ENCODE measurements at places on chromosomes 2 and 18. TPM values are rescaled to one million over a fixed set of nuclear protein-coding genes. Genes with fewer than 3 reads are reported as not detected.

The KIF3C gene
- 38.6 TPM for total RNA-seq

The UGT1A10 gene
- not detected for total RNA-seq

- H3K4me1 ChIP-seq, result peaks cover 12% of the 10 kb centered on the region
- DNase-seq, result no peak
- H3K4me3 ChIP-seq, result no peak overlapping the region
- H3K36me3 ChIP-seq, result no peaks in the 10 kb centered on the region
- H3K27me3 ChIP-seq, result no peaks in the 10 kb centered on the region
Observed at GRCh38 chr18:74868461-74868860, 270.8 kb downstream of the ZNF407 start.

- peaks cover 3% of the 10 kb centered on the region for H3K36me3 ChIP-seq
- peaks cover 9% of the 10 kb centered on the region for H3K4me1 ChIP-seq
- H3K27ac ChIP-seq, result no peak overlapping the region
- DNase-seq, result no peak
- no peak overlapping the region for H3K4me3 ChIP-seq
Observed at GRCh38 chr18:79322441-79322840, 73.3 kb upstream of the NFATC1 start.

GRCh38 chr2:150214626-150215025 is 272.8 kb downstream of the RND3 start:
- H3K36me3 ChIP-seq, result no peaks in the 10 kb centered on the region
- no peak overlapping the region for H3K4me3 ChIP-seq
- no peaks in the 10 kb centered on the region for H3K27me3 ChIP-seq
- peaks cover 37% of the 10 kb centered on the region for H3K4me1 ChIP-seq

GRCh38 chr2:149924028-149924427 is 336.5 kb upstream of the MMADHC start:
- H3K27me3 ChIP-seq, result no peaks in the 10 kb centered on the region
- no peak for DNase-seq
- H3K4me1 ChIP-seq, result peaks cover 14% of the 10 kb centered on the region
- no peak overlapping the region for H3K27ac ChIP-seq
- H3K4me3 ChIP-seq, result no peak overlapping the region
- peaks cover 4% of the 10 kb centered on the region for H3K36me3 ChIP-seq

GRCh38 chr2:148530350-148530749 is 114.2 kb upstream of the EPC2 start:
- H3K36me3 ChIP-seq, result no peaks in the 10 kb centered on the region
- no peak overlapping the region for H3K27ac ChIP-seq
- no peak for DNase-seq
- H3K4me3 ChIP-seq, result no peak overlapping the region
- H3K4me1 ChIP-seq, result no peaks in the 10 kb centered on the region

The C2orf68 gene
- 21.3 TPM for total RNA-seq

GRCh38 chr2:158553257-158553656 is 96.5 kb downstream of the PKP4 start:
- no peaks in the 10 kb centered on the region for H3K4me1 ChIP-seq
- no peak overlapping the region for H3K4me3 ChIP-seq
- no peaks in the 10 kb centered on the region for H3K27me3 ChIP-seq
- DNase-seq, result no peak
- H3K27ac ChIP-seq, result no peak overlapping the region

The MEMO1 gene
- total RNA-seq, result 36.9 TPM

The MAL gene
- not detected for total RNA-seq

DNA sequence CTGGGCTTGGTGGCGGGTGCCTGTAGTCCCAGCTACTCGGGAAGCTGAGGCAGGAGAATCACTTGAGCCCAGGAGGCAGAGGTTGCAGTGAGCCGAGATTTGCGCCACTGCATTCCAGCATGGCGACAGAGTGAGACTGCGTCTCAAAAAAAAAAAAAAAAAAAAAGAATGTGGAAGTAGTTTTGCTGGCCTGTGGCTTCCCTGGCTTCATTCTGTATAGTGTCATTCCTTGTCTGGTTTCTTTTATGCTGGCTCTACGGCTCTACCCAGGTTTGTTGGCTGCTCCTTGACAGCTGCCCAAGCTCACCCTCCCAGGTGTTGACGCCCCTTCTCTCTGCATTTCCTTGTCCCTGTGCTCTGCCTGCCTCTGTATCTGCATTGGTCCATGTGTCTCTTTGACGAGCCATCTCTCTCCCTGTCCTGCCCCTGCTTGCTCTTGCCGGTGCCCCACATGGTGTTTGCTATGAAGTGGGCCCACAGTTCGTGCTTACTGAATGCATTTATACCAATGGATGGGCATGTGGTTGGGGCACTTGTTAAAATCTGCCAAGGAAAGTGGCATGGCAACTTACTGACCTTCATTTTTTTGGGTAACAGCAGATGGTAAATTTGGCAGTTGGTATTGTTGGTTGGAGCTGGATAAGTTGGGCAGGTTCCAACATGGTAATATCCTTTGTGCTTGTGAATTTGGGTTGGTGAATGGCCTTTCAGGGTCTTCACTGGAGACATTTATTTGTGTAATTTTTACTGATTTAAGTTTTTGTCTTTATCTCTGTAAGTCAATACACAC is 113.9 kb downstream of the MAP4K4 start:
- peaks cover 65% of the 10 kb centered on the region for H3K4me1 ChIP-seq
- peaks cover 3% of the 10 kb centered on the region for H3K36me3 ChIP-seq
- no peaks in the 10 kb centered on the region for H3K27me3 ChIP-seq
- peak overlapping the region; percentile 42 for H3K27ac ChIP-seq
- no peak overlapping the region for H3K4me3 ChIP-seq

The DBI gene
- total RNA-seq, result 73.8 TPM

GRCh38 chr2:185628985-185629384 is 109.6 kb upstream of the FSIP2 start:
- no peaks in the 10 kb centered on the region for H3K4me1 ChIP-seq
- no peak overlapping the region for H3K27ac ChIP-seq
- H3K36me3 ChIP-seq, result peaks cover 2% of the 10 kb centered on the region
- DNase-seq, result no peak
- H3K4me3 ChIP-seq, result no peak overlapping the region

The RALBP1 gene
- total RNA-seq, result 50.8 TPM

GRCh38 chr2:79388024-79388423 is 124.8 kb upstream of the CTNNA2 start:
- H3K27ac ChIP-seq, result no peak overlapping the region
- no peak overlapping the region for H3K4me3 ChIP-seq
- H3K4me1 ChIP-seq, result no peaks in the 10 kb centered on the region
- DNase-seq, result no peak
- no peaks in the 10 kb centered on the region for H3K27me3 ChIP-seq

GRCh38 chr2:3672861-3673678 is 15.1 kb downstream of the ALLC start:
- no peak overlapping the region for H3K4me3 ChIP-seq
- no peak for DNase-seq
- H3K4me1 ChIP-seq, result no peaks in the 10 kb centered on the region
- H3K27me3 ChIP-seq, result peaks cover 17% of the 10 kb centered on the region
- H3K27ac ChIP-seq, result no peak overlapping the region

DNA sequence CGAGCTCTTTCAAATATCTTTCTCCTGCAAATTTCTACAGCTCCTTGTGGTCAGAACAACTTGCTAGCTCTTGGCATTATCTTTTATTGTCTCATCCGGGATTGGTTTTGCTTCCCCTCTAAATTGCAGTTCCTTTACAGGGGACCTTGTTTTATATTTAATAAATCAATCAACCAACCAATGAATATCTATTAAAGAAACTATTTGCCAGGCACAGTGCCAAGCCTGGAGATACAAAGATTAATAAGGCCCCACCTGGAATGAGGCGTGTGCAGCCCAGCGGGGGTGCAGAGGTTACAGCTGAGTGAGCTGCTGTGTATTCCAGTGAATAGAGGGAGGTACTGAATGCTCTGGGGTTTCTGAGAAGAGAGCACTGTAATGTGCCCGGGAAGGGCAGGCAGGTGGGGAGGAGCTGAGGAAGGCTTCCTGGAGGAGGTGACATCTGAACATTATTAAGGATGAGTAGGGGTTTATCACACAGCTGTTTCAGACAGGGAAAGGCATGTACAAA is 51.8 kb downstream of the LIPG start:
- H3K27ac ChIP-seq, result no peak overlapping the region
- no peak overlapping the region for H3K4me3 ChIP-seq
- no peak for DNase-seq
- H3K4me1 ChIP-seq, result peaks cover 4% of the 10 kb centered on the region
- H3K36me3 ChIP-seq, result no peaks in the 10 kb centered on the region

DNA sequence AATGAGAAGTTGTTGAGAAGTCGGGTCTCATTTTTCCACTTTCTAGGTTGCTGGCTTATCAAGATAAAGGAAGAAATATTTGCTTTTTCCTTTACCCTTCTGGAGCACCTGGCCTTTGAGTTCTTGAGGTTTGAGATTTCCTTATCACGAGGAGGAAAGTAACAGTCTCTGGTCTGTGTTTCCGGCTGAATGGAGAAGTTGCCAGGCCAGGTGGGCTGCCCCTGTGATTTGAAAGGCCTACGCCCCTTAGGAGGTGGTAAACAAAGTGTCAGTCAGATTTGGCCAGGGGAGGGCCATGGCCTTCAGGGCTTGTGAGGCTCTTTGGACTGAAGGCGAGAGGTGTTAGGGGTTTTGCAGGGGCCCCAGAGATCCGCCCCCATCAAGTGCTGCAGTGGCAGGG is 156.7 kb upstream of the HAAO start:
- no peak overlapping the region for H3K4me3 ChIP-seq
- no peaks in the 10 kb centered on the region for H3K36me3 ChIP-seq
- DNase-seq, result no peak
- peaks cover 39% of the 10 kb centered on the region for H3K4me1 ChIP-seq

GRCh38 chr2:12081481-12082210 is 335.2 kb downstream of the LPIN1 start:
- no peak overlapping the region for H3K27ac ChIP-seq
- peaks cover 5% of the 10 kb centered on the region for H3K4me1 ChIP-seq
- no peak overlapping the region for H3K4me3 ChIP-seq
- DNase-seq, result no peak

GRCh38 chr2:196399096-196399495 is 227.7 kb upstream of the STK17B start:
- no peaks in the 10 kb centered on the region for H3K27me3 ChIP-seq
- H3K4me3 ChIP-seq, result no peak overlapping the region
- H3K36me3 ChIP-seq, result no peaks in the 10 kb centered on the region
- DNase-seq, result no peak

DNA sequence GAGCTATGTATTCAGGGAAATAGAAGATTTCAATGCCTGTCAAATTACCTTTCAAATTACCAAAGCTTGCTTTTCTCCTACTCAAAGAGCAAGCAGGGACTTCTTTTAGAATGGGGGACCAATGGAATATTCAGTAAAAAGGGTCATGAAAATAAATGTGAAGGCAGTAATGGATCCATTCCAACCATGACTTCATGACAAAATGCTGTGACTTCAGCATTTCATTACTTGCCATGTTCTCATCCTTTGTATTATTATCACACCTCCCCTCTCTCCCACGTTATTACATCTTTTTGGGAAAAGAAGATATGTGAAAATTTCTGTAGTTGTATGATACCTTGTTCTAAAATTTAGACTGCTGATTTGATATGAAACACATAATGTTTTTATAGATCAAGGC is 864.0 kb upstream of the FSHR start:
- no peak overlapping the region for H3K4me3 ChIP-seq
- no peak for DNase-seq
- peaks cover 2% of the 10 kb centered on the region for H3K27me3 ChIP-seq
- H3K4me1 ChIP-seq, result no peaks in the 10 kb centered on the region

GRCh38 chr2:7886666-7887065 is 795.2 kb upstream of the ID2 start:
- DNase-seq, result no peak
- peaks cover 2% of the 10 kb centered on the region for H3K4me1 ChIP-seq
- H3K36me3 ChIP-seq, result no peaks in the 10 kb centered on the region

- no peak overlapping the region for H3K27ac ChIP-seq
- no peaks in the 10 kb centered on the region for H3K4me1 ChIP-seq
- no peak overlapping the region for H3K4me3 ChIP-seq
- no peak for DNase-seq
Observed at GRCh38 chr2:226020956-226021355, 621.4 kb downstream of the NYAP2 start.

The ABCA12 gene
- 0.27 TPM for total RNA-seq

The GALNT1 gene
- 255 TPM for total RNA-seq

GRCh38 chr2:11456251-11456650 is 9.7 kb downstream of the E2F6 start:
- peaks cover 18% of the 10 kb centered on the region for H3K4me1 ChIP-seq
- no peaks in the 10 kb centered on the region for H3K27me3 ChIP-seq
- H3K36me3 ChIP-seq, result peaks cover 4% of the 10 kb centered on the region
- H3K4me3 ChIP-seq, result no peak overlapping the region

The TCF23 gene
- total RNA-seq, result not detected

- H3K36me3 ChIP-seq, result no peaks in the 10 kb centered on the region
- H3K27me3 ChIP-seq, result peaks cover 26% of the 10 kb centered on the region
- peaks cover 7% of the 10 kb centered on the region for H3K4me1 ChIP-seq
- H3K27ac ChIP-seq, result no peak overlapping the region
- H3K4me3 ChIP-seq, result no peak overlapping the region
Observed at GRCh38 chr2:126886916-126887280, 11.8 kb upstream of the TEX51 start.

- no peak overlapping the region for H3K4me3 ChIP-seq
- no peaks in the 10 kb centered on the region for H3K4me1 ChIP-seq
- no peak overlapping the region for H3K27ac ChIP-seq
- peaks cover 25% of the 10 kb centered on the region for H3K36me3 ChIP-seq
Observed at GRCh38 chr2:86770816-86771301, 19.9 kb downstream of the CD8A start.

GRCh38 chr18:24270358-24270936 is 127.2 kb downstream of the OSBPL1A start:
- peaks cover 23% of the 10 kb centered on the region for H3K4me1 ChIP-seq
- H3K36me3 ChIP-seq, result peaks cover 8% of the 10 kb centered on the region
- H3K27ac ChIP-seq, result peak overlapping the region; percentile 38
- H3K27me3 ChIP-seq, result no peaks in the 10 kb centered on the region
- no peak for DNase-seq
- H3K4me3 ChIP-seq, result peak overlapping the region; percentile 95

DNA sequence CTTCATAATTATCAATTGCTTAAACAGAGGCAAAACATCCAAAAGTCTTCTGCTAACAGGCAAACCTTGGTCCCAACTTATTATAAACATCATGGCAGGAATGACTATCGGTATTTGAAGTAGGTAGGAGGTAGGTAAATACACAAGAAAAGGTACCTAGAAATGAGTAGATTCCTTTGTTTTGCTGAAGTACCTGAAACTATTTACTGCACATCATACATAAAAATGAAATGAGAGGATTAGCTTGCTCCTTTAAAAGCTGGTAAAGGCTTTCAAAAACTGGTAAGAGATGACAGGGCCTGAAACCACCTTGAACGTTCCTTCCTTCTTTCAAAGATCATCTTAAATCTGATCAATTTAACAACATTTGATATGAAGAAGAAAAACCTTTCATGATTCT is 55.2 kb upstream of the MAPRE2 start:
- H3K4me3 ChIP-seq, result no peak overlapping the region
- H3K27me3 ChIP-seq, result no peaks in the 10 kb centered on the region
- H3K4me1 ChIP-seq, result peaks cover 15% of the 10 kb centered on the region
- H3K36me3 ChIP-seq, result no peaks in the 10 kb centered on the region
- DNase-seq, result no peak
- H3K27ac ChIP-seq, result no peak overlapping the region

The SEPTIN10 gene
- 90.9 TPM for total RNA-seq

- no peaks in the 10 kb centered on the region for H3K36me3 ChIP-seq
- no peak overlapping the region for H3K4me3 ChIP-seq
- H3K27ac ChIP-seq, result no peak overlapping the region
- peaks cover 6% of the 10 kb centered on the region for H3K4me1 ChIP-seq
- peaks cover 17% of the 10 kb centered on the region for H3K27me3 ChIP-seq
Observed at GRCh38 chr18:37422596-37422995, 143.0 kb downstream of the CELF4 start.

The ELOA2 gene
- total RNA-seq, result not detected

All from chondrocyte (in vitro differentiated cells).